T-helper 17 cell (primary cell): ENCODE measurements at places on chromosomes 6 and 20.

GRCh38 chr20:44566018-44566417 lies 16.4 kb upstream of the PKIG start:
- DNase-seq: no peak

- no peak for DNase-seq
Observed at GRCh38 chr20:62051546-62052255, 14.0 kb downstream of the TAF4 start.

DNA sequence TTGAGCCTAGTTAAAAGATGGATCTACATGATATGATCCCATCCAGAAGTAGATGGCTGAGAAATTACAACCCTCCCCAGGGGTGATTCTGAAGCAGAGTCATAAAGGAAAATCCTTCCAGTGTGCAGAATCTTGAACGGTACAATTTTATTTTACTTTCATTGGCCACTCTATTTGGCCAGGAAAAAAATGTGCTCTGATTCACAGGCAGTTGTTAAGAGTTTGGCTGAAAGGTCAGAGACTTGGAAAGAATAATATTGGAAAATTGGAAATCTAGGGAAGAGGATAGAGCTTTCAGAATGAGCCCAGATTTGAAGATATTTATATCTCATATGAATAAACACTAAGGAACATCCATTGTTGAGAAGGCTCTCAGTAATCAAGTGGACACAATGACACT lies 1299.3 kb upstream of the GJE1 start:
- DNase-seq: no peak

DNA sequence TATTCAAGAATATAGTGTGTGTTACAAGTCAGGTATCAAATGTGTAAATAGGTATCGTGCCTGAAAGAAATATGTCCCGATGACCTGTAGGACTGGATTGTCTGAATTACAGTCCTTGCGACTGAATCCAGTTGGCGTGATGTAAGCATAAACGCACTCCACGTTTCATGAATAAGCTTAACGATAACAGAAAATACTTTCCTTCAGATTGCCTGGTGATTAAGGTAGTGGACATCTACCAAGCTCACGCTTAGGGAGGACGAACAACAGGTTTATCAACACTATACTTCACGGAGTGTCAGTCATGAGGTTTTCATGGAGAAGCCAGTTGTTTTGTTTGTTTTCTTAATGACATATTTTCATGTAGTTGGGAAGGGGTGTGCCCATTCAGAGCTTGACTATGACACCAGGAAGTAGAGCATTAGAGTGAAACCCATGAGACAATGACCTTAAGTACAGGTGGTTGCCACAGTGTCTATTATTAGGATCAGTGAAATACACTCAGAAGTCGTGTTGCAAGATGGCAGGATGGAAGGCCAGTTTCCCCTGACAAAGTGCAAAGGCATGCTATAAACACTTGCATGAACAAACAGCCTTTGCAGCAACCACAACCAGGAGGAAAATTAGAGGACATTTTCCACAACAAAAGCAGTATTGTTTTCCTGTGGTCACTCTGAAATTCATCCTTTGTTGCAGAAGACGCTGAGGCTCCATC lies 305.8 kb upstream of the PRDM1 start:
- DNase-seq: no peak

DNA sequence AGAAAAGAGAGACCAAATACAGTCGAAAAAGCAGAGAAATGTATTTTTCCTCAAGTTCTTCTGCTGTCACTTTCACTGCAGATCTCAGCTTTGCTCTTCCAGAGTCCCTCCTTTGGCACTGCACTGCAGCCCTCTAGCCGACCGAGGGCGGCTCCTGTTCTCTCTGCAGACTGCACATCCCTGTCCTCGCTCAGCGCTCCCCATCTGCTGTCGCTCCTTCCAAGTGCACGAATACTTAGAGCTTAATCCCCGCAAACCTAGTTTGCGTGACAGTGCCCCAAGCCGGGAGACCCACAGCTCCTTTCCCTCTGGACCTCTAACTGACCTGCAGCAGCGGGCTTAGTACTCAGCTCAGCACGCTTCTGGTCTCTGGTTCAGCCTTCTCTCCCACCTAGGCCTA lies 15.2 kb downstream of the RPP21 start:
- DNase-seq: no peak

GRCh38 chr6:31058128-31058894 lies 48.0 kb downstream of the MUC22 start:
- DNase-seq: no peak

DNA sequence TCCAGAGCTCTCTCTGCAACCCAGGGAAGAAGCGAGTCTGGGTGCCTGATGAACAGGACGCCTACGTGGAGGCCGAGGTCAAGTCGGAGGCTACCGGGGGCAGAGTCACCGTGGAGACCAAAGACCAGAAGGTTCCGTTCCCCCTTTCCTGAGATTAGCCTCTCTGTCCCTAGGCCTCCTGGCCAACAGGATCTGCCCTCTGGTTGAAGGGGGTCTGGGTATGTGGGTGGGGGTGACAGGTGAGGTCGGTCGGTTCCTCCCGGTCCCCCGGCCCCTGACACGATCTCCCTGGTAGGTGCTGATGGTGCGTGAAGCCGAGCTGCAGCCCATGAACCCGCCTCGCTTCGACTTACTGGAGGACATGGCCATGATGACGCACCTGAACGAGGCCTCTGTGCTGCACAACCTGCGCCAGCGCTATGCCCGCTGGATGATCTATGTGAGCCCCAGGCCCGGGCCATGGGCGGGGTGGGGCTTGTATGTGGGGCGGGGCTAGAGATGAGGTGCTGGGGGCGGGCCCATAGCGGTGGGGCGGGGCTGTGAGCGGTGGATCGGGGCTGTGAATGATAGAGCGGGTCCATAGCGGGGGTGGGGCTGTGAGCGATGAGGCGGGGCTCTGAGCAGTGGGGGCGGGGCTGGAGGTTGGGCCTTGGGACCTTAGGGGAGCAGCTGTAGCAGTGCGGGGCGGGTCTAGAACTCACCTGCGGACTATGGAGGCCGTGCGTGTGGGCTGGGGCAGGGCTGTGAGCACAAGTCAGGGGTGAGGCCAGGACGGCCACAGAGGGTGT lies 23.9 kb downstream of the MYH7B start:
- DNase-seq: no peak

DNA sequence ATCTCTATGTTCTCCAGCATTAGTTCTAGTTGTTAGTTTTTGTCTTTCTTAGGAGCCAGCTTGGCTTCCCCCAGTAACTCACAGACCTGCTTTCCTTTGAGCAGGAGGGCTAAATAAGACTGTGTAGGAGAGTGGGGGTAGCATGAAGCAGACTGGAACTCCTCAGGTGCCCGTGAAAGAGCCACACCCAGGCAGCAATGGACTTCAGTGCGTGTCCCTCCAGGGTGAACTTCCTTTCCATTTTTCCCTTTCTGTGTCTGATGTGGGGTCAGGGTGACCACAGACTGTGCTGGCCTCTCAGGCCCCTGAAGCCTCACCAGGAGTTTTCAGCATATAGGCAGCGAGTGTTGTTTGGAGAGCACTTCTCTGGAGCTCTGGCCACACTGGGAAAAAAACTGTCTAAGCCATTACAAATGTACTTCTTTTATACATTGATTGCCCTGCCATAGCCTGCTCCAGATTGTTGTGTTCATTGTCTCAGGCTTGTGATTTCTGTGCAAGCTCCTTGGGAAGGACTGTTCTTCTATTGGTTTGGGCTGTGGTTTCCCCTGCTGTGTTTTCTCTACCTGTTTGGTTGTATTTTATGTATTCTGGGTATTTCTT lies 55.7 kb downstream of the SH3BGRL2 start:
- no peak for DNase-seq

- DNase-seq: no peak
Observed at GRCh38 chr6:112286010-112286409, 31.6 kb upstream of the LAMA4 start.

- no peak for DNase-seq
Observed at GRCh38 chr6:114839019-114839418, 496.2 kb upstream of the HS3ST5 start.

DNA sequence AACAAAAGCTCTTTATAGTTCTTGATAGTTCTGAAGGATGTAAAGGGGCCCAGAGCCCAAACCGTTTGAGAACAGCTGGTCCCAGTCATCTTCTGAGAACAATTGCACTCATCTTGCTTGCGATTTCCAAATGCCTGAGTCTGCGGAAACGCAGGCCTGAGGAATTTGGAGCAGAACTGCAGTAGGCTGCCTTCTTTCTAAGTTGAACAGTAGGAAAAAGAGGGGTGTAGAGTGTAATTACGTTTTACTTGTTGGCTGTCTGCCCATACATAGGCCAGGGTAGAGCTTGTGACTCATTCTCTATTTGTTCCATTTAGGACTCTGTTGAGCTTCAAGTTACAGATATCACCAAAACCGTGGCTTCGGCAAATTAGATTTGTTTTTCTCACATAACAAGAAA lies 42.0 kb upstream of the KIF16B start:
- no peak for DNase-seq

- no peak for DNase-seq
Observed at GRCh38 chr6:119350202-119350951, 816 bp upstream of the MAN1A1 start.

- no peak for DNase-seq
Observed at GRCh38 chr6:11404081-11404480, 133.5 kb upstream of the TMEM170B start.

GRCh38 chr20:35385733-35386132 lies 26.0 kb downstream of the UQCC1 start:
- no peak for DNase-seq

DNA sequence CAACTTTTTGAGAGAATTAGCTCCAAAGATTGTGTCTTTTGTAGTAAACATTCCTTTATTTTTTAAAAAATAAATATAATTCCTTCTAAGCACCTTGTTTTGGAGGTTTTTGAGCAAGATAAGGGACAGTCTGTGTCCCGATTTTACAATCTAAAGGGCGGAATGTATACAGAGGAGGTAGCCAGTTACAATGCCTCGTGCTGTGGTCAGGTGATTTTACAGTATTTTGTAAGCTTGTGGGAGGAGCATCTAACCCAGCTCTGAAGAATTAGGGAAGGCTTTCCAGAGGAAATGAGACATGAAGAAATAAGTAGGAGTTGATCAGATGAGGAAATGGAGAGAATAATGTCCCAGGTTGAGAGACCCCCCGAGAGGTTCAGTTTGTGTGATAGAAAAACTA lies 1.3 kb downstream of the HINT3 start:
- DNase-seq: no peak

DNA sequence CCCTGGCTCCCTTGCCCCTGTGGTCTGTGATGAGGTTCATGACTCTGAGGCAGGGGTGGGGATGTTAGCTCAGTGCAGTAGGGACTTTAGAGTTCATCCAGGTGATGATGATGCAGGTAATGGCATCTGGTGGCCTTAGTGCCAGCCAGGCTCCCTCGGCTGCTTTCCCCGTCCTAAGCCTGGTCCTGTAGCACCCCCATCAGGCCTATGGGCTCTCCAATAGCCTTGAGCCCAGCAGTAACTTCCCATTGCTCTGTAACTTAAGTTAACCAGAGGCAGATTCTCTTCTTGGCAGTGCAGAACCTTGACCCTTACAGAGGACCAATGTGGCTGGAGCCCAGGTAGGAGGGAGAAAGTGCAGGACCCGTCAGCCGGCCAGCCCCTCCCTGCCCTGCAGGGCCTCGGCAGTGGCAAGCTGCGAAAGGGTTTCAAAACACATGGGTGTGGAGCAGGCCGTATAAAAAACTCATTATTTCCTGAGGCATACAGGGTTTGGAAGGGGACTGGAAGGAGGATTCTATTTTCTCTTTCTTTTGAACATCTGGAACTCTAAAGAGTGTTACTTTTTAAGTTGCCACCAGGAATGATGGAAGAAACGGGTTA lies 406.9 kb downstream of the CDH26 start:
- DNase-seq: no peak

GRCh38 chr20:41057999-41058673 lies 29.5 kb downstream of the TOP1 start:
- no peak for DNase-seq

DNA sequence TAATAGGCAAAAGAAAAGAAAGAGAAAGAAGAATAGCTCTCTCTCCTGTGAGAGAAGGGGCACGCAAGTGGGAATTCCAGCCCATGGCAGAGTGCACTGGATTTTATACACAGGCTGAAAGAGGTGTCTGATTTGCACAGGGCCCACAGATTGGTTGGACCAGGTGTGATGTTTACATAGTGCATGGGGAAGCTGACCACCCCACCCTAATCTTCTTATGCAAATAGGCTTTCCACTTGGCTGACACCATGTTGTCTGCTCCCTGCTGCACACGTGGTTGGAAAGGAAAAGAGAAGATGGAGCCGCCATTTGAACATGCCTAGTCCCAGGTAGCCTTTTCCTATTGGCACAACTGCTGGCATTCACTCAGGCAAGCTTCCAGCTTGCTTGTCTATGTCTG lies 20.2 kb downstream of the MICA start:
- no peak for DNase-seq

DNA sequence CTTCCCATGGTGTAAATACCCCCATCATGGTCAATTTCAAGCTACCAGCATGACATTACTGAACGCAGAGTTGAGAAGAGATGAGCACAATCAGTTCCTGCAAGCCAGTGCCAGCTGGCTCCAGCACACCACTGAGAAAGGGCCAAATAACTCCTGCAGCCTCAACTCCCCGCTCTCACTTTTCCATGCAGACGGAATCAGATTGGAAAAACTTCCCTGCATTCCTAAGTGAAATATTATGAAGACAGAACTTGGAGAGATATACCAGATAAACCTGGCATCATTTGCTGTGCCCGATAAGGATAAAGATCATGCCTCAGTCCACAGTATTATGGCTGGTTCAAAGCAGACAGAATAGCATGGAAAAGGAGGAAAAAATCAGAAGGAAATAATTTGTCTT lies 56.7 kb downstream of the FILIP1 start:
- no peak for DNase-seq

DNA sequence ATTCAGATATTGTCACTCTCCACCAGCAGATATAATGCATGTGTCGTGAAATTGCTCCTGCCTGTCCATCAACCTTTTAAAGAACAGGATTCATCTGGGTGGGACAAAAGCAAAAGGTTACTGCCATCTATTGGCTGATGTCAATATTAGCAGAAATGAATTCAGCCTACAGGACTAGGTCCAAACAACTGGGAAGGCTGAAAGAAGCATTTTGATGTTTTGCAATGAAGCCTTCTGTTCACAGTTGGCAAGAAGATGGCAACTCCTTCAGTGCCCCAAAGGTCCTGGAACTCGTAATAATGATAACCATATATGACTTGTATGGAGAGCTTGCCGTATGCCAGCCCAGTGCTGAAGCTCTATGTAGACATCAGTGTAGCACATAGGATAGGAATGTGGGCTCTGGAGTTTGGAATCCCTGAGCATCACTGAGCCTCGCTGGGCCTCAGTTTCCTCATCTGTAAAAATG lies 7.5 kb downstream of the BCAS1 start:
- DNase-seq: no peak

DNA sequence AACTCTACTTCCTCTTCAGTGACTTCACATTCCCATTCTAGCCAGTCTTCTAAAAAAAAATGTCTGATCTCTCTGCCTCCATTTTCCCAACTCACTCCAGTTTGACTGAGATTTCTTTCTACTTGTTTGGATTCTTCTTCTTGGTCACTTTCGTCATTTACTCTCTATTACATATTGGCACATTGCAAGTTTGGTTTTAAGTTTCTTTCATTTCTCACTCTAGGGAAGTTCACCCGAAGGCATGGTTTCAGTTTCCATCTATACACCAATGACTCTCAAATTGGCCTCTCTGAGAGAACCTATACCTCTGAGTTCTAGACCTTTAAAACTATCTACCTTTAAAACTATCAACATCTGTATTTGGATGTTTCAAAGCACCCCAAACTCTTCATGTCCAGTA lies 51.3 kb downstream of the CD109 start:
- no peak for DNase-seq

- DNase-seq: no peak
Observed at GRCh38 chr6:27280540-27281000, 31.5 kb downstream of the POM121L2 start.
